ENCODE measurements at places on chromosomes 5 and 9.

DNA sequence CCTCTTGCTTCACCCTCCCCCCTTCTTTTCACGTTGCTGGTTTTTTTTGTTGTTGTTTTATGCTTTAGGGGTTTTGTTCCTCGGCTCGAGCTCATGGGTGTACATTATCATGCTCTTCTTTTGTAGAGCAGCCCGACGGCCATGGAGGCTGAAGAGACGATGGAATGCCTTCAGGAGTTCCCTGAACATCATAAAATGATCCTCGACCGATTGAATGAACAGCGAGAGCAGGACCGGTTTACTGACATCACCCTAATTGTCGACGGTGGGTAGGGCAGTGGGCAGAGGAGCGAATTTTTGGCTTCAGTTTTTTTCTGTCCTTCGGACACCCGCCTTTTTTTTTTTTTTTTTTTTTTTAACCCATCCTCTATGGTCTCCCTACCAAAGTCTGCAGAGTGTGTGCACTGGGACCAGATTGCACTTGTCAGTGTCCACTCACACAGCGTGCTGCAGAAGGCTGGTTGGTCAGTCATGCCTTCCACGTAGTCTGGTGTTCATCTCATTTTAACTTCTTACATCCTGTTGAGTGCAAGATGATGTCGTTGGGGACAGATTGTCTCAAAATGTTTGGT is 1.3 kb downstream of the ZNF131 start:
- no peak for DNase-seq

DNA sequence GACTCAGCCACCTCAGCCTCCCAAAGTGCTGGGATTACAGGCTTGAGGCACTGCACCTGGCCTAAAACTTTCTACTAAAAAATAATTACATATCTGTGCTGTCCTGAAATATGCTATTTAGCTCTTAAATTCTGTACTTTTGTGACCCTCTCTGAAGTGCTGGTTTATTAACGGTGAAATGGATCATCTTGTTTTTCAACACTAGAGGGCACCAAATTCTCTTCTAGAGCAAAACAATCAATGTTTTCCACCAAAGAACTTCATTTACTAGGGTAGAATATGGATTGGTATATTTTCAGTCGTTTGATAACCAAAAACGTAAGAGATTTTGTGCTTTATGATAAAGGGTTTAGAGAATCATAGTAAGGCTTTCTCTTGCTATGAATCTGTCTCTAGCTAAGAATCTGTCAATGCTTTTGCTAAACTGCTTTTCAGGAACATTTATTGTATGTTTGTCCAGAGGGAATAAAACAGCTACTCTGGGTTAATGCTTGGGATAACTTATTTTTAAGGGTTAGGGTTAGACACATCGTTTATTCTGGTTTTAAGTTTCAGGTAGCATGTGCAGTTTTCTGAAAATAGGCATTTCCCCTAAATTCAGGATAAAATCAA is 63.6 kb downstream of the RNF180 start:
- no peak for DNase-seq

GRCh38 chr5:143207563-143208364 is 195.7 kb downstream of the NR3C1 start:
- DNase-seq: no peak

DNA sequence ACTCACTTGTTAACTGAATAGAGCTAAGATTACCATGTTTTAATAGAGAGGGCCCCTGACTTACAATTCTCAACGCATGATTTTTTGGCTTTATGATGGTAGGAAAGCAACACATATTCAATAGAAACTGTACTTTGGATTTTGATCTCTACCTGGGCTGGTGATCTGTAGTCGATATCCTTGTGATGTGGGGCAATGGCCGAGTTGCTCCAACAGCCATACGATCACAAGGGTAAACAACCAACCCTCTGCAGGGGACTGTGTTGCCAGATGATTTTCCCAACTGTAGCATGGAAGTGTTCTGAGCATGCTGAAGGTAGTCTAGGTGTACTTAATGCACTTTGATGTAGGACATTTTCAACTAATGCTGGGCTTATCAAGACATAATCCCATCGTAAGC is 36.5 kb downstream of the NSUN2 start:
- DNase-seq: no peak

DNA sequence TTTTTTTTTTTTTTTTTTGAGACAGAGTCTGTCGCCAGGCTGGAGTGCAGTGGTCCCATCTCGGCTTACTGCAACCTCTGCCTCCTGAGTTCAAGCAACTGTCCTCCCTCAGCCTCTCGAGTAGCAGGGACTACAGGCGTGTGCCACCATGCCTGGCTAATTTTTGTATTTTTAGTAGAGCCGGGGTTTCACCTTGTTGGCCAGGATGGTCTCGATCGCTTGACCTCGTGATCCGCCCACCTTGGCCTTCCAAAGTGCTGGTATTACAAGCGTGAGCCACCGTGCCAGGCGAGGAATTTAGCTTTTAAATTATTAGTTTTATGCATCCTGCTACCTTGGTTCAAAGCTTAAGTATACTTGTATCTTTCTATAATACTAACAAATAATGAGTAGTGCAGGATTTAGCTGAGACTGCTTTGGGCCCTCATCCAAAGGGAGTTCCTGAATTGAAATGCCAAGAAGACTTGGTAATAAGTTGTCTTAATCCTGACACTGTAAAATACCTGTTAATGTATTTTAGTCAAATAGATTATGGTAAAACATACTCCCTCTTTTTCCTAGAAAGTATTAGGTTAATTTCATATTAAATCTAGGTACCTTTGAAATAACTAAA is 5.0 kb downstream of the CDC42SE2 start:
- no peak for DNase-seq

GRCh38 chr5:53997736-53998627 is 312.4 kb downstream of the ARL15 start:
- no peak for DNase-seq

GRCh38 chr5:126339215-126339805 is 83.9 kb upstream of the GRAMD2B start:
- DNase-seq: peak; percentile 32

DNA sequence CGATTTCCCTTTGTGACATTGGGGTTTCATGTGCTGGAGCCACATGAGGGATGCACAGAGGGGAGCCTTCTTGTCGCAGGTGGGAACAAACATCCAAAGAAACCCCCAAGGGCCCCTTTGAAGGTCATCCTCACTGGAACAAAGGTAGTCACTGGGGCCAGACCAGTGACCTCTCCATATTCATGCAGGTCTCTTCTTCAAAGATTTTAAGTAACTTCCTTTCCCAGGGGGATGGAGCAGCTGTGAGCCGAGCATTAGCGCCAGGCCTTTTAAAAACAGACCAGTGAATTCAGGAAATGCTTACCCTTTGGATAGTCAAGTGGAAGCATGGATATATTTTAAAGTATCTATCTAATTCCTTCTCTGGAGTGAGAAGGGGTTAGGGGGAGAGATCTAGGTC is 33.0 kb downstream of the DAPK1 start:
- DNase-seq: no peak

DNA sequence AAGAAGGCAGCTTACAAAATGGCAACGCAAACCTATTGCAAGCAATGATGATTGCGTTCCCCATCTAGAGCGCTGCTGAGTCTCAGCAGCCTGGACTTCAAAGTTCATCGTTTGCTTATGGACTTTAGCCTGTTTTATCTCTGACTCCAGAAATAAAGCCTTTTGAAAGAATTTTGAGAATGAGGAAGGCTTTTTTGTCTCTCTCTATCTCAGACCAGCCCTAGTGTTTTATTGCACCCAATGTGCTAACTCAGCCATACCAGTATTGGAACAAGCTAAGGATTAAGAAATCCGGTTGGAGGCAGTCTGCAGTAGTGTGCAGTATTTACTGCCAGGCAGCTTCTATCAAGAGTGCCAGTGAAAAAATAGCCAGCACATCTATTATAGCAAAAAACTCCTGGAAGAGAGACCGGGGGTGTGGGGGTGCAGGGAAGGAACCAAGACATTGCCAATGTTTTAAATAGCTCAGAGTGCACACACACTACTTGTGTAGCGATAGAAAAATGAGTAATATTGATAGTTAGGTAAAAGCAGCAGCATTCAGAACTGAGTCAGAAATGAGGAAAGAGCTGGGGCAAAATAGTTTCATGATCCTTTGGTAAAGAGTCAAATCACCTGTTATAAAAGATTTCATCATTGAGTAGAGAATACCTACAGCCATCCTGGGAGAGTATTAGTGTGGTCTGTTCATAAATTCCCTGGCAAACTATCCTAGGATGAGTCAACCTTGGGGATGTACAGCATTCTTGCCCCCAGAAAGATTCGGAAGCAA is 219.0 kb downstream of the ZNF608 start:
- no peak for DNase-seq

DNA sequence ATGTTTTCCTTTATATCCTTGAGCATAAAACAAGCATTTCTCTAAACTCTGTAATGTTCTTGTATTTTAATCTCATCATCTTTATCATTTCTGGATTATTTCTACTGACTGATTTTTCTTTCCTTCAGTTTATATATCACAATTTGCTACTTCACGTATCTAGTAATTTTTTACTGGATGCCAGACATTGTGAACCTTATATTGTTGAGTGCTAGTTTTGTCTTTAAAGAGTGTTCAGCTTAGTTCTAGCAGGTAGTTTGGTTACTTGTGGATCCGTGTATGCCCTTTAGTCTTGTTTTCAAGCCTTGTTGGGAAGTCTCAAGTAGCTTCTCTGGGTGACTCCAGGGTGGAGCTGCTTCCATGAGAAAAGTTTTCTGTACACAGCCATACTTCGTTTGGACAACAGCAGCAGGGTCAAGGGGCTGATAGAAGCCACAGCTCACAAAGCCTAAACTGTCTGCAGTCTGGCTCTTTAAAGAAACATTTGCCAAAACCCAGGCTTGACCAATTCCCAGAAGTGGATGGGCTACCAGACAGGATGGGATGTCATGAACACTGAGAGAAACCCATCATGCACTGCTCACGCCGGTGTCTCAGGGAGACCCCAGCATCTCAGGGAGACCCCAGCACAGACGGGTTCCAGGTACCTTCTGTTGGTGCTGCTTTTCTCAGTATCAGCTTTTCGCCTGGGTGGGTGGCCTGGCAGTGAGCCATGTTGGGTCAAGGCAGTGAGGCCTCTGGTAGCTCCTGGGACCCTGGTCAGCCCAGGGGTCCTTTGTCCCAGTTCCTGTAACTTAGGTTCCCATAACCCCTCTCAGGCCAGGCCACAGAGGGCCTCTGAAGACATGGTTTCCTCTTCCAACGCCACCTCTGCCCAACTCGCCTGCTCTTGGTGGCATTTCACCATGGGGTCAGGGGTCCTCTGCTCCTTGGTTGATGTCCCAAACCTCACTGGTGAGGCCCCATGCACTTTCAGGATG is 29.1 kb downstream of the TRIP13 start:
- no peak for DNase-seq

GRCh38 chr5:82459626-82460025 is 181.5 kb upstream of the RPS23 start:
- no peak for DNase-seq

- no peak for DNase-seq
Observed at GRCh38 chr9:76610011-76610352, 151.0 kb downstream of the GCNT1 start.

DNA sequence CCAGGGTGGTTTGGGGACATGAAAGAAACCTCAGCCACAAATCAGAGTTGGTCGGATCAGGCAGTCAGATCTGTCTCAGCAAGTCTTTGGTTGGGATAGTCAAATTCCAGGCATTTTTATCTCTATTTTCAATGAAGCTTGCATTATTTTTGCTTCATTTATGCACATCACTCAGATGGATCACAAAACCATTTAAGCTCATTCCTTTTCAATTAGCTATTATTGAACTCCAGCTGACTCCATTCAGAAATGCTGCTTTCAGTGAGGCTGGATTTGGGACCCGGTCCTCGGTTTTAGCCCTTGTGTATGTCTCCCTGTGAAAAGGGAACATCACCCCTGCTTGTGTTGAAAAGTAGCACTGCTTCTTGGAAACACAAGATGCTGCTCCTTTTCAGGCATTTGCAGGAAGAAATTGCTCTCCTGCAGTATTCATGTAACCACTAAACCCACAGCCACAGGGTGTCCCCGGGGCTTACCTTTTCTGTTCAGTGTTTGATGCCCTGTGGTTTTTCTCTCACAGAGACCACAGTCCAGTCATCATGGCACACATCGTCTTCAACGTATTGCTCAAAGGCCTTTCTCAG is 232.9 kb downstream of the NFIB start:
- DNase-seq: no peak
